ENCODE measurements at places on chromosomes 16 and 17.

DNA sequence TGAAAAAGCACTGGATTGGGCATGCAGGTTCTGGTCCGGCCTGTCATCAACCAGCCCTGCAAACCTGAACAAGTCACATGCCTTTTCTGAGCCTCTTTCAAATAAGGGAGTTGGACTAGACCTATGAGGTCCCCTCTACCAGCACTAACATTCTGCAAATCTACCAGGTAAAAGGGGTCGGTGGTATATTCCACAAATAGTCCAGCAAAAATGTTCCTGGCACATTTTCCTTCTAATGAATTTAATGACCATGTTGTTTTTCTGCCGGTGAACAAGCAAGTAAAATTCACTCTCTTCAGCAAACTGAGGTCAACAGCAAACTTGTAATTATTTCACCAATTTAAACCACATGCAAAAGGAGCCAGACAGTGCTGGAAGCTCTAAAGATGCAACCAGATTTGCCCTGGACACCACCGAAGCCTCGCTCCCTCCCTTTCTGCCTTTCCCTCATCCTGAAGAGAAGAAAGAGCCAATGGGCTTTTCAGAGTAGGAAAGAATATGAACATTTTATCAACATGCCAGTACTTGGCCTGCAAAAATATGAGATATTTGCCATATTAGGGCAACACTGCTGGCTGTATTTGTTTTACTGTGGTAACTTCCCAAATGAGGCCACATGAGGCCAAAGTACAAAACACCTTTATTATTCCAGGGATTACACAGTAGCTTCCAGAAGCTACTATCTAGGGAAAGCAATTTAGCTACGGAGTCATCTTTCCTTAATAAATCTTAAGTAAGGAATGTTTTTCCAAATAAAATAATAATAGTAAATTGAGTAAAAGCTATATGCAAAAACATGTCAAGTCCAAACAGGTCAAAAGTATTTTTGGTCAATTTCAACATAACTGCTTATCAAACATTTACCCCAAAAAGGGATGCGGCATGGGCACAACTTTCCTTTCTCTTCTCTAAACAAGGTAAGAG lies 45.0 kb downstream of the USP31 start:
- no peak for DNase-seq

DNA sequence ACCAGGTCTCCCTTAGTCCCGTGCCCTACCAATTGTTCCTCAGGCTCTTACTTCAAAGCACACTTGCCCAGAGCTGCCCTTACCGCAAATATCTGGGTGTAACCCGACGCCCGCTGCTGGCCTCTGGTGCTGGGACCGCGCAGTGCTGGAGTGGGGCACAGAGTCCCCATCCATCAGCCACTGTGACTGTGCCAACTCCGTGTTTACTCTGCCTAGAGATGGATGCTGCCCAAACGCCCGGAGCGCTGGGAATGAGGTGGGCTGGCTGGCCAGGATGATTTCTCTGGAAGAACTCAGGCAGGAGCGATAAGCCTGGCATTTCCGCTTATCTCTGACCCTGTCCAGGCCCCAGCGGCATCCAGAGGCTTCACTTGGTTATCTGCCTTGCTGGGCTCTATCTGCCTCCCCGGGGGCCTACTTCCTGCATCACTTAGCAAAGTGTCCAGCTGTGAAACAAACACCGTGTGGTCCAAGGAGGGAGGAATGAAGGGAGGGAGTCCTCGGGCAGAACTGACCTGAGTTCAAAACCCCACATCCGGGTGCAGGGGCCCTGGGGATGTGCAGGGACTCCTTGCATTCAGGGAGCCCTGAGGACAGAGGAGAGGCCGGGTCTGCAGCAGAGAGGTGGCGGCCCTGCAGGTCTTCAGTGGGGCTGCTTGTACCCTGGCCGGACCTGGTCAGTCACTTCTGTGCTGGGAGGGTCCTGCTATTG lies 9.4 kb upstream of the MYLK3 start:
- DNase-seq, result no peak

GRCh38 chr16:88503374-88503770 lies 50.3 kb downstream of the ZFPM1 start:
- DNase-seq, result no peak

- DNase-seq, result no peak
Measured at GRCh38 chr16:57798267-57798810, 4.0 kb downstream of the KIFC3 start.

- no peak for DNase-seq
Measured at GRCh38 chr16:9135797-9136196, 44.4 kb downstream of the HAPSTR1 start.

- DNase-seq, result no peak
Measured at GRCh38 chr17:40854175-40854814, 12.7 kb downstream of the KRT12 start.

DNA sequence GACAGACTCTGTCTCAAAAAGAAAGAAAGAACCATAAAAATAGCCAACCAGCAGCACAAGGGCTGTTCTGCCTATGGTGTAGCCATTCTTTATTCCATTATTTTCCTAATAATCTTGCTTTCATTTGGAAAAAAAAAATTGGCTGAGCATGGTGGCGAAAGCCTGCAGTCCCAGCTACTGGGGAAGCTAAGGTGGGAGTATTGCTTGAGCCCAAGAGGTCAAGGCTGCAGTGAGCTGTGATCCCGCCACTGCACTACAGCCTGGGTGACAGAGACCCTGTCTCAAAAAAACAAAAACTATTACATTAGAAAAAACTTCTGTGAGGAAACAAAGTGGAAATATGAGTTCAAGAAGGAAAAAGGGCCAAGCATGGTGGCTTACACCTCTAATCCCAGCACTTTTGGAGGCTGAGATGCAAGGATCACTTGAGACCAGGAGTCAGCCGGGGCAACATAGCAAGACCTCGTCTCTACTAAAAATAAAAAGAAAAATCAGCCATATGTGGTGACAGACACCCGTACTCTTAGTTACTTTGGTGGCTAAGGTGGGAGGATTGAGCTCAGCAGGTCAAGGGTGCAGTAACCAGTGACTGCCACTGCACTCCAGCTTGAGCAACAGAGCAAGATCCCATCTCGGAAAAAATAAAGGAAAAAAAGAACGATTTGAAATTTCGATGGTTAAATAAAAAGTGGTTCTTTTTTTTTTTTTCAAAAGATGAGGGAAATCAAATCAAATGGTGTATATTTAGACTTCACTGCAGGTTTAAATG lies 2.5 kb downstream of the DCAKD start:
- DNase-seq, result no peak

DNA sequence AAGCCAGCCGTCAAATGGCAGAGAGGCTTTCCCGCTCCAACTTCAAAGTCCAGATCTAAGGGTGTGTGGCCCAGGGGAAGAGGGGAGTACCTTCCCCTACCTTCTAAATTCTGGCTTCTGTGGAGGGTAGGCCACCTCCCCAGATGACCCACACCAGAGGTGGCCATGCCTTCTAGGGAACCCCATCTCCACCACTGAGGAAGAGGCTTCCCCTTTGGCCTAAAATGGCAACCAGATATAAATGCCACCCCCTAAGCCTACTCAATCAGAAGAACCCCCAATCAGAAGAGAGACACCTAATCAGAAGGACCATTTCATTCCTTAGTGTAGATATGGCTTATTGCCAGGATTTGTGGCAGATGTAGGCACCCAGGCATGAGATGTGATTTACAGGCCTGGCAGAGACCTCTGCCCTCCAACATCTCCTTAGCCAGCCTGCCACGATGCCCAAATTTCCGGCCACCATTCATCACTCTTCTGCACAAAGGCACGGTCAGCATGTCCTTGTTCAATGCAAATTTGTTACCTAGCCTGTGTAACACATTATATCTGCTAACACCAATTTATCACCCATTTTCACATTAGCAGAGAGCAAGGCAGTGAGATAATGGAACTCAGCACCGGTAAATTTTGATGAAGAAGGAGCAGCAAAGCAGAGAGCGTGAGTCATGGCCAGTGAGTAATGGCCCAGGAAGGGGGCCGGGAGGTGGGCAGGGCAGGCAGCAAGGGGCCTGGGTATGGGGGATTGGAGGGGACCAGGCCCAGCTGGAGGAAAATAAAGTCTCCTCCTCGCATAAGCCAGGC lies 1.2 kb upstream of the MGAT5B start:
- DNase-seq, result no peak

DNA sequence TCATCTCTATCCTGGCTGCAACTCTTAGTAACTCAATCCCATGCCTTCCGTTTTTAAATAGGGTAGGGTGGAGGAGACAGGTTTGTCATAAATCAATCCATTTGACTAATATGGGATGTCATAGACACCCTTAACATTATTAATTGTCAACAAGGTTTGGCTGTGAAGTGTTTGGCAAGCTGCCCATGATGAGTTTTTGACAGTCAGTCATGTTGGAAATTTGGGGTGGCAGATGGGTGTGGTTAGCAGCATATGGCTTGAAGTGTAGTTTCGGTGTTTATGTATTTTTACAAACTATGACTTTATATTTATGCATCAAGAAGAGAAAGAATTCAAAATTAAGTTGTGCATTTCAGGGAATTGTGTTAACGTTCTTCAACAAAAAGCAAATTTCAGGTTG lies 221.8 kb upstream of the CDH5 start:
- no peak for DNase-seq

DNA sequence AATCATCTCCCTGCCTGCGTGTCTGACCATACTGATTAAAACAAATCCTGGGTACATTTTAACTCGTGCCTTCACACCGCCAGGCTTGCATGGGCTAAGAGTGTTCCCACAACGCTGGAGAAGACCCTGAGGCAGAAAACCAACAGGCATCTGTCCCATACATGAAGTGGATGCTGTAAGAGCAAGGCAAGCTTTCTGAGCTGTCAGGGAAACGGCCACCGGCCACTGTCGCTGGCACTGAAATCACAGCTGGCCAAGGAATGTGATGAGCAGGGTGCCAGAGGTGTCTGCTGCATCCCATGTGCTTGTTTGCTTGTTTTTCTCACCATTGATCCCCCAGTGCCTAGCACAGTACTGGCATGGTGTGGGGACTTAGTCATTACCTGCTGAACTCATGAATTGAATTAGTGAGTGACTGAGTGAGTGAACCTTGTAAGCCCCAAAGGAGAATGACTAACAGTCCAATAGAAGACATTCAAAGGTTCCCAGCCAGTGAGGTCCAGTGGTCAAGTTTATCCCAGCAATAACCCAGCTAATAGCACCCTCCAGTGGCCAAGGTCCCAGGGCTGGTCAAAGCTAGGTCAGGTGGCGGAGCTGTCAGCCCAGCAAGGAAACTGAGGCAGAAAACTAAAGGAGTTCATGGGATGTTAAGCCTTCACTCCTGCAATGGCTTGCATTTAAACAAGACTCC lies 92.7 kb upstream of the CDH5 start:
- no peak for DNase-seq

DNA sequence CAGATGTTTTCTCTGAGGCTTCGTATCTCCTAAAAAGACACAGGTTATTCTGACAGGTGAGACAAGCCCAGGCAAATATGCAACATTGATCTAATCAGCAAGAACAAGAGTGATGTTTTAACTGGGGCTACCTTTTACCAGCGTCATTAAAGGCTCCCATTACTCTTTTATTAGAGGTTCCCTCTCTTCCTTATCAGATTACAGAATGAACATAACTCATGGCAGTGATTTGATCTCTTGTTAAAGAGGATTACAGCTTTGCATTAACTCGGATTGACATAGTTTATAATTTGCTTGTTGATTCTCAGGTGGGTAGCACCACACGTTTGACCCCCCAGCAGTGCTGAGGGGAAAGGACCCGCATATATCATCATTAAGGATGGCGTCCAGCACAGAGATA lies 90.5 kb downstream of the AATF start:
- DNase-seq, result no peak

GRCh38 chr17:70604854-70605253 lies 435.5 kb downstream of the KCNJ2 start:
- DNase-seq, result no peak

- no peak for DNase-seq
Measured at GRCh38 chr16:81995651-81996050, 15.6 kb downstream of the SDR42E1 start.

DNA sequence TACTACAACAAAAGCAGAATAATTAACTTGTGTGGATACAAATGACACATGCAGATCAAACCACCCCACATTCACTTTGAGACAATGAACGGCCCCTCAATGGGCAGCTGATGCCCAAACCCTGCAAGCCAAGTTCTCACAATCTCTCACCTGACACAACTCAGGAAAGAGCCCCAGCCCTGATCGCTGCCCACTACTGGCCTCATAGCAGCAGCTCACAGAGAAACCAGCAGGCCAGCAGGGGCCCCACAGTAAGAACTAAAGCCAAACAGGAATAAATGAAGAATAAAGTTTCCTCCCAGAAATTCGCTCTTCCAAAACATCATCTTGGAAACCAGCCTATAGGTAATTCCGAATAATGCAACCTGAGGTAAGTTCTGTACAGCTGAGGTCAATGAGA lies 7.7 kb downstream of the AKTIP start:
- no peak for DNase-seq

DNA sequence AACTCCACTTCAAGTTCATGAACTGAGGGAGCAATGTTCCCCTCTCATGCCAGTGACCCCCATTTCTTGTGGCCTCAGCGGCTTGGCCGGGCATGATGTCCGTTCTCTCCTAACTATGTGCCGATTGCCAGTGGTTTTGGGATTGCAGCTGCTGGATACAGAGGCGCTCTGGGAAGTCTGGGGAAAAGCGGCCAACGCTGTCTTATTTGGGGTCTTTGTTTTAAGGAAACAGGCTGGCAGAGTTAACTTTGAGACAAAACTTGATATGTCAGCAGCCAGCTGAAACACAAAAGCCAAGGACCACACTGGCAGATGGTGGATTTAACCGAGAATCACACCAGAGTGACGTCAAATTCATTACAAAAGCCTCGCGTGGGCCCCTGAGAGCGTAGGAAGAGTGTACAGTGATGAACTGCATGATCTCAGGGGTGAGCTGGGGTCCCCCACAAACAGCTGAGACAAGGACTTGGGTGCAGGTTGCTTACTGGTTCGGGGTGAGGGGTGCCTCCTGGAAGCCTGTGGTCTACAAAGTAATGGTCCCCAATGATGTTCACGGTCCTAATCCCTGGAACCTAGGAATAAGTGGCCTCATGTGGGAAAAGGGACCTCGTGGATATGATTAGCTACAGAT lies 180.4 kb downstream of the IRF8 start:
- DNase-seq, result no peak

GRCh38 chr16:31754998-31755615 lies 118.5 kb upstream of the ZNF267 start:
- no peak for DNase-seq

GRCh38 chr16:77951788-77952187 lies 70.6 kb upstream of the CLEC3A start:
- DNase-seq, result no peak

GRCh38 chr16:70638814-70639792 lies 7.3 kb upstream of the IL34 start:
- DNase-seq, result no peak

GRCh38 chr17:68906638-68907037 lies 48.6 kb downstream of the ABCA8 start:
- peak; percentile 68 for DNase-seq

All from globus pallidus (tissue), 1 donor.